ENCODE measurements at places on chromosomes 6 and 20.
A peak's percentile ranks its signal among the peaks of the same experiment; 100 is the strongest.

GRCh38 chr6:91340896-91341395 lies 754.1 kb upstream of the MAP3K7 start:
- DNase-seq = no peak
- no peak overlapping the region for H3K4me3 ChIP-seq
- no peaks in the 10 kb centered on the region for H3K4me1 ChIP-seq
- H3K36me3 ChIP-seq = no peaks in the 10 kb centered on the region
- no peak overlapping the region for H3K27ac ChIP-seq

DNA sequence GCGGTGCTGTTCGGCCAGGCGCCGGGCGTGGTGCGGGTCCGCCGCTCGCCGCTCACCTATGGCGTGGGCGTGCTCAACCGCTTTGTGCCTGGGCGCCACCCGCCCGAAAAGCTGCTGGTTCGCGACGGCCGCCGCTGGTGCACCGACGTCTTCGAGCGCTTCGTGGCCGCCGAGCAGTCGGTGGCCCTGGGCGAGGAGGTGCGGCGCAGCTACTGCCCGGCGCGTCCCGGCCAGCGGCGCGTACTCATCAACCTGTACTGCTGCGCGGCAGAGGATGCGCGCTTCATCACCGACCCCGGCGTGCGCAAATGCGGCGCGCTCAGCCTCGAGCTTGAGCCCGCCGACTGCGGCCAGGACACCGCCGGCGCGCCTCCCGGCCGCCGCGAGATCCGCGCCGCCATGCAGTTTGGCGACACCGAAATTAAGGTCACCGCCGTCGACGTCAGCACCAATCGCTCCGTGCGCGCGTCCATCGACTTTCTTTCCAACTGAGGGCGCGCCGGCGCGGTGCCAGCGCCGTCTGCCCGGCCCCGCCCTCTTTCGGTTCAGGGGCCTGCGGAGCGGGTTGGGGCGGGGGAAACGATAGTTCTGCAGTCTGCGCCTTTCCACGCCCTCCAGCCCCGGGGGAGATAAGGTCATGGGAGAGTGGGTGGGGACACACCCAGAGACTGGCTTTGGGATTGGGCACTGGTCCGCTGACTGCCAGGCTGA lies 15.7 kb downstream of the ADISSP start:
- H3K27me3 ChIP-seq = peaks cover 8% of the 10 kb centered on the region
- H3K4me3 ChIP-seq = peak overlapping the region; percentile 50
- DNase-seq = peak; percentile 68
- no peaks in the 10 kb centered on the region for H3K36me3 ChIP-seq
- peaks cover 6% of the 10 kb centered on the region for H3K4me1 ChIP-seq

- no peak overlapping the region for H3K27ac ChIP-seq
- H3K27me3 ChIP-seq = no peaks in the 10 kb centered on the region
- no peak for DNase-seq
- H3K4me3 ChIP-seq = no peak overlapping the region
- peaks cover 18% of the 10 kb centered on the region for H3K36me3 ChIP-seq
- no peaks in the 10 kb centered on the region for H3K4me1 ChIP-seq
These were observed 25.5 kb downstream of the AMD1 start for GRCh38 chr6:110900028-110900598.

DNA sequence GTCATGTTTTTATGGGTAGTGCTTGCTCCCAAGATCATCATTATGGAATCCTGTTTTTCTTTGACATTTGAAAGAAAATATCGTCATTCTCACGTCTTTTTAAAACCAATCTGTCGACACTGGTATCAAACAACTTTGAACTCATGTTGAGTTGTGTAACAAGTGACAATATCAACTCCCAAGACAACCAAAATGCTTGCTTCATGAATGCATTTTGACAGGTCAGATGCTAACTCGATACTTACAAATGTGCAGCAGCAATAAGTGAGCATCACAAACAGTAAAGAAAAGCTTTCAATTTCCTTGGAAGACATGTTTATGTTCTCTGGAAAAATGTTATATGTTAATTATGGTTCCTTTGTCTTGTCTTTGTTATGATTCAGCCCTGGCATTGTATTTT lies 125.9 kb downstream of the EPHA7 start:
- no peaks in the 10 kb centered on the region for H3K27me3 ChIP-seq
- no peaks in the 10 kb centered on the region for H3K36me3 ChIP-seq
- no peak for DNase-seq
- H3K4me1 ChIP-seq = no peaks in the 10 kb centered on the region

Data from pancreas (tissue), 10 donors.